ENCODE measurements at places on chromosomes 12 and 14. TPM values are rescaled to one million over a fixed set of nuclear protein-coding genes. Genes with fewer than 3 reads are reported as not detected.

- H3K4me1 ChIP-seq, result no peaks in the 10 kb centered on the region
- no peaks in the 10 kb centered on the region for H3K36me3 ChIP-seq
- H3K4me3 ChIP-seq, result no peak overlapping the region
- no peaks in the 10 kb centered on the region for H3K27me3 ChIP-seq
- no peak overlapping the region for H3K27ac ChIP-seq
- no peak for DNase-seq
Observed at GRCh38 chr14:86938320-86938719, 1054.7 kb downstream of the GALC start.

DNA sequence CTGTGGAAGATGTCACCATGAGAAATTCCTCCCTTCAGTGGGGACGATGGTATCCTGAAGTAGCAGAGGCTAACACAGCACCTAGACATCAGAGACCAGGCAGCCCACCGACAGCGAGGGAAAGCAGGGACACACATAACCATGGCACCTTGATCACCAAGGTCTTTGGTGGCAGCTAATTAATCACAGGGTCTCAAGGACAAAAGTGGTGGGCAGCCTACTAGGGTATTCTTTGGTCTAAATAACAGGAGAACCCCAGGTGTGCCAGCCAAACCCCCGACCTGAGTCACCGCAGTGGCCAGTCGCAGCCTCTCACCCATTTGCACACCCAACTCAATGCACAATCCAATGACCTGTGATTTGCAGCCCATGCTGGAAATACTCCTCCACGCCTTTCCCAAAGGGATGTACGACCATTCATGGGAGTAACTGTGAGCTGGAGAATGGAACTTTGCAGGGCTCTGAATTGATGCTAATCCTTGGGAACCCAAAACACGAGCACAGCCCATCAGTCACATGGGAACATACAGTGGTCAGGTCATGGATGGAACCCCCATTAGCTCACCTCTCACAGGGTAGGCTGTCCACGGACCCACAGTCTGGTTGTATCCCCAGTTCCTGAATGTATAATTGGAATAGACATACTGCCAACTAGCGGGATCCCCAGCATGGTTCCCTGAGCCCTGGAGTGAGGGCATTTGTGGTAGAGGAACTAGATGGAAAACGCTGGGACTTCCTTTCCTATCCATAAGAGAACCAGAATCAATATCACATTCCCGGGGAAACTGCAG, 58.7 kb upstream of the C14orf180 start:
- no peak overlapping the region for H3K27ac ChIP-seq
- H3K4me1 ChIP-seq, result no peaks in the 10 kb centered on the region
- H3K4me3 ChIP-seq, result no peak overlapping the region
- no peaks in the 10 kb centered on the region for H3K27me3 ChIP-seq
- no peak for DNase-seq

DNA sequence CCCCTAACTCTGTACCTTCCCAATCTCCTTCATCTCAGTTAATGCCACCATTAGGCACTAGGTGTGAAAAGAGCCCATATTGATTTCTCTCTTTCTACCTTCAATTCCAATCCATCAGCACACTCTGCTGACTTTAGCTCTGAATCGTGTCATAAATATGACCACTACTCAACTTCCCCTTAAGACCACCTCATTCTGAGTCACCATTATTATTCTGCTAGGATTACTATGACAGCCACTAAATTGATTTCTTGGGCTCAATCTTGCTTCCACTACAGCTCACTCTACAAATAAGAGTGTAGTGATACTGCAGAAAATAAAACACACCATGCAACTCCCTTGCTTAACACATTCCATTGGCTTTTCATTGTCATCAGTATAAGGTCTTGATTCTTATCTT, 1449.0 kb upstream of the FLRT2 start:
- no peak overlapping the region for H3K27ac ChIP-seq
- H3K27me3 ChIP-seq, result no peaks in the 10 kb centered on the region
- no peaks in the 10 kb centered on the region for H3K4me1 ChIP-seq
- no peak for DNase-seq

The SDSL gene
- total RNA-seq, result 5.5 TPM
